ENCODE measurements at places on chromosomes 11 and 22. TPM values are rescaled to one million over a fixed set of nuclear protein-coding genes. Genes with fewer than 3 reads are reported as not detected.

- H3K27me3 ChIP-seq, result peaks cover 19% of the 10 kb centered on the region
- no peak overlapping the region for H3K4me3 ChIP-seq
- ATAC-seq, result peak; percentile 70
- no peak overlapping the region for H3K27ac ChIP-seq
- no peaks in the 10 kb centered on the region for H3K36me3 ChIP-seq
These were observed 3.4 kb upstream of the IGLL5 start for GRCh38 chr22:22884010-22884887.

DNA sequence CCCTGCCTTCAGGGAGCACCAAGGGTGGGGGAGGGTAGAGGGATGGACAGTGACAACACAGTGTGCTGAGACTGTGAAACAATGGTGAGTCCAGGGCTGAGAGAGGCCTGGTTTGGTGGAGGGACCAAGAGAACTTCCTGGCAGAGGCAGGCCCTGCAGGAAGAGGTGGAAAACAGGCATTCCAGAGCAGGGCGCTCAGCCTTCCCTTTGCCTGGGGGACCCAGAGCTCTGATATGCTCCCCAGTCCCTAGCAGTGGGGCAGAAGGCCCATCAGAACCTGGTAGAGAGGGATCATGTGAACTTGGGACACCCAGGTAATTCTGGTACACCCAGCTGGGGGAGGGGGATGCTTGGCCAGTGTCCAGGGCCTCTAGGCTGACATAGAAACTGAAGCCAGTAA is 17.2 kb upstream of the UVRAG start:
- ATAC-seq, result no peak
- no peaks in the 10 kb centered on the region for H3K27me3 ChIP-seq
- no peak overlapping the region for H3K27ac ChIP-seq
- H3K4me3 ChIP-seq, result no peak overlapping the region

DNA sequence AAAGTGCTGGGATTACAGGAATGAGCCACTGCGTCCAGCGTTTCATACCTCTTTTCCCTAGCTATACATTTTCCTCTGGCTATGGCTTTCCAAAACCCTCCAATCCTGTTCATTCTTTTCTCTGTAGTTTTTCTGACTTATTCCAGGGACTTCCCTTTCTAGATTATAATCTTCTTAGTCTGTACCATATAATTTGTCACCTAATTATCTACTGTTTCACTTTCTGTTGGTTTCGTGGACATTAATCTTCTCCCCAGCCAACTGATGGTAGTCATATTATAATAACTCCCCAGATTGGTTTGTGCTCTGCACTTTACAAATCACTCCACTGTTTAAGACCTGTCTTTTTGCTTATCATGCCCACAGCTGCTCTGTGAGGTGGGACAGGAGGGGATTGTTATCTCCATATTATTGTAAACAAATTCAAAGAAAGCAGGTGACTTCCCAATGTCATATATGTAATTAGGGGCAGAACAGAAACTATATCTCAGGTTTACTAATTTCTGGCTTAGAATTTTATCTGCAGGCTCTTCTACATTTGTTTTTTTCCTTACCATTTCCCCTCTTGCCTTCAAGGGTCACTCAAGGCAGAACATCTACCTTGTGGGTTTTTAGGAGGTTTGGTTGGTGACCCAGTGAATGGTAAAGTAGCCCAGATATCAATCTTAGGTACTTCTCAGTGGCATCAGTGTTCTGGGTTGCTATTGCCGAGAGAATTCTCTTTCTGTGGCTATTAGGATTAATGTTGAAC is 23.9 kb downstream of the STIM1 start:
- H3K36me3 ChIP-seq, result no peaks in the 10 kb centered on the region
- no peaks in the 10 kb centered on the region for H3K27me3 ChIP-seq
- peak overlapping the region; percentile 40 for H3K4me3 ChIP-seq
- H3K27ac ChIP-seq, result peak overlapping the region; percentile 74
- peaks cover 69% of the 10 kb centered on the region for H3K4me1 ChIP-seq
- peak; percentile 76 for ATAC-seq

DNA sequence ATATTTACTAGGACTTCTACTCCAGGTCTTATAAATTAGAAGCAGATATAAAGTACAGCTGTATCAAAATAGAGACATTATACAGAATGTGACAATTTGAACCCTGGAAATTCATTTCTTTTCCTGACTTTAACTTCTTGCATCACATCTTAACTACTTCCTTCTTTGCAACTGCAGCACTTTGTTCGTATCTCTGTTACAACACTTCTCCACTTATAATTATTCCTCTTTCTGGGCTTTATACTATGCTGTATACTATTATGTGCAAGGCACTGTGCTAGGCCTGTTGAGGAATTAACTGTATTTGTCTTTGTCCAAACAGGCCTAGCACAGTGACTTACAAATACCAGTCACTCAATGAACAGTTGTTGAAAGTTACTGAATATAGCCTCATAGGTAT is 1.8 kb upstream of the SLC36A4 start:
- no peak overlapping the region for H3K27ac ChIP-seq
- peaks cover 5% of the 10 kb centered on the region for H3K27me3 ChIP-seq
- H3K4me1 ChIP-seq, result peaks cover 9% of the 10 kb centered on the region
- H3K4me3 ChIP-seq, result peak overlapping the region; percentile 97

- no peaks in the 10 kb centered on the region for H3K4me1 ChIP-seq
- H3K27me3 ChIP-seq, result no peaks in the 10 kb centered on the region
- no peaks in the 10 kb centered on the region for H3K36me3 ChIP-seq
- ATAC-seq, result no peak
These were observed 16.8 kb downstream of the ANO3 start for GRCh38 chr11:26348776-26349175.

- no peaks in the 10 kb centered on the region for H3K27me3 ChIP-seq
- H3K36me3 ChIP-seq, result peaks cover 16% of the 10 kb centered on the region
- peak; percentile 28 for ATAC-seq
- peak overlapping the region; percentile 68 for H3K4me3 ChIP-seq
These were observed 1.5 kb upstream of the KLHDC7B start for GRCh38 chr22:50544078-50544745.

- no peak overlapping the region for H3K27ac ChIP-seq
- H3K27me3 ChIP-seq, result no peaks in the 10 kb centered on the region
- no peaks in the 10 kb centered on the region for H3K36me3 ChIP-seq
- peak overlapping the region; percentile 67 for H3K4me3 ChIP-seq
- H3K4me1 ChIP-seq, result peaks cover 22% of the 10 kb centered on the region
- ATAC-seq, result no peak
These were observed 17.1 kb upstream of the DGKZ start for GRCh38 chr11:46330154-46330553.

DNA sequence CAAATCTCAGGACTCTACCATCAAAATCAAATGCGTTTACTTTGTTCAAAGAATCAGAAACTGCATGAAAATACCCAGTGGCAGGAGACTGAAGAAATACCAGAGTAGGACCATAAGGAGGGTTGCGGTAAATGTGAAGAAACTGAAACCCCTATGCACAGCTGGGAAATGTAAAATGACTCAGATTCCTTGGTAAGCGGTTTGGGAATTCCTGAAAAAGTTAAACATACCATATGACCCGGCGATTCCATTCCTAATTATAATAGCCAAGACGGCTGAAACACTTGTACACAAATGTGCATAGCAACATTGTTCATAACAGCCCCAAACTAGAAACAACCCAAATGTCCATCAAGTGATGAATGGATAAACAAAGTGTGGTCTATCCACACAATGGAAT is 114.1 kb upstream of the GRAMD1B start:
- ATAC-seq, result peak; percentile 47
- H3K4me3 ChIP-seq, result no peak overlapping the region
- H3K27me3 ChIP-seq, result peaks cover 7% of the 10 kb centered on the region
- H3K36me3 ChIP-seq, result no peaks in the 10 kb centered on the region

- no peaks in the 10 kb centered on the region for H3K27me3 ChIP-seq
- H3K27ac ChIP-seq, result no peak overlapping the region
- H3K4me1 ChIP-seq, result peaks cover 5% of the 10 kb centered on the region
- ATAC-seq, result no peak
- no peak overlapping the region for H3K4me3 ChIP-seq
These were observed 22.6 kb upstream of the SORL1 start for GRCh38 chr11:121429556-121429955.

- H3K27ac ChIP-seq, result no peak overlapping the region
- ATAC-seq, result no peak
- H3K27me3 ChIP-seq, result peaks cover 9% of the 10 kb centered on the region
These were observed 145.7 kb upstream of the ALDH3B2 start for GRCh38 chr11:67820081-67820480.

GRCh38 chr11:396948-397548 is 3.0 kb downstream of the PKP3 start:
- H3K36me3 ChIP-seq, result no peaks in the 10 kb centered on the region
- no peaks in the 10 kb centered on the region for H3K27me3 ChIP-seq
- no peaks in the 10 kb centered on the region for H3K4me1 ChIP-seq
- no peak overlapping the region for H3K4me3 ChIP-seq

GRCh38 chr11:83455356-83455755 is 169.2 kb upstream of the CCDC90B start:
- no peaks in the 10 kb centered on the region for H3K4me1 ChIP-seq
- H3K27me3 ChIP-seq, result no peaks in the 10 kb centered on the region
- ATAC-seq, result no peak
- H3K27ac ChIP-seq, result no peak overlapping the region

DNA sequence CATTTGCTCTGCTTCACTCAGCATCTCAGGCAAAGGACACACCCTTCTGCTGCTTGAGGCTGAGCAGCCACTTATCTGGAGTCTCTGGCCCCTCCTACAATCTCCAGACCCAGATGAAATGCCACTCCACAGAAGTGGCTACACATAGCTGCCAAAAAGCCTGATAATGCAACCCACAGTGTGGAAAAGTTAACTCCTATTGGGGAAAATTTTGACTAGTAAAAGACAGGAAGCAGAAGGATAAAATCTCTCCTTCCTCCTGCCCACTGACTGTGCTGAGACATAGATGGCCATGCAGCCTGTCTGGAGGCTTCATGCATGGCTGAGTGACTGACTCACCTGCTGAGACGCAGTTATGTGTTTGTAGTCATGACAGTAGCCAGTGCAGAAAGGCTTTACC is 92.3 kb upstream of the TEAD1 start:
- no peak overlapping the region for H3K27ac ChIP-seq
- H3K36me3 ChIP-seq, result no peaks in the 10 kb centered on the region
- H3K4me1 ChIP-seq, result no peaks in the 10 kb centered on the region
- no peaks in the 10 kb centered on the region for H3K27me3 ChIP-seq
- ATAC-seq, result no peak

GRCh38 chr11:66632952-66633351 is 5.6 kb upstream of the RBM4 start:
- peaks cover 33% of the 10 kb centered on the region for H3K4me1 ChIP-seq
- peaks cover 78% of the 10 kb centered on the region for H3K36me3 ChIP-seq
- no peak overlapping the region for H3K27ac ChIP-seq
- no peak for ATAC-seq
- no peak overlapping the region for H3K4me3 ChIP-seq
- H3K27me3 ChIP-seq, result no peaks in the 10 kb centered on the region

DNA sequence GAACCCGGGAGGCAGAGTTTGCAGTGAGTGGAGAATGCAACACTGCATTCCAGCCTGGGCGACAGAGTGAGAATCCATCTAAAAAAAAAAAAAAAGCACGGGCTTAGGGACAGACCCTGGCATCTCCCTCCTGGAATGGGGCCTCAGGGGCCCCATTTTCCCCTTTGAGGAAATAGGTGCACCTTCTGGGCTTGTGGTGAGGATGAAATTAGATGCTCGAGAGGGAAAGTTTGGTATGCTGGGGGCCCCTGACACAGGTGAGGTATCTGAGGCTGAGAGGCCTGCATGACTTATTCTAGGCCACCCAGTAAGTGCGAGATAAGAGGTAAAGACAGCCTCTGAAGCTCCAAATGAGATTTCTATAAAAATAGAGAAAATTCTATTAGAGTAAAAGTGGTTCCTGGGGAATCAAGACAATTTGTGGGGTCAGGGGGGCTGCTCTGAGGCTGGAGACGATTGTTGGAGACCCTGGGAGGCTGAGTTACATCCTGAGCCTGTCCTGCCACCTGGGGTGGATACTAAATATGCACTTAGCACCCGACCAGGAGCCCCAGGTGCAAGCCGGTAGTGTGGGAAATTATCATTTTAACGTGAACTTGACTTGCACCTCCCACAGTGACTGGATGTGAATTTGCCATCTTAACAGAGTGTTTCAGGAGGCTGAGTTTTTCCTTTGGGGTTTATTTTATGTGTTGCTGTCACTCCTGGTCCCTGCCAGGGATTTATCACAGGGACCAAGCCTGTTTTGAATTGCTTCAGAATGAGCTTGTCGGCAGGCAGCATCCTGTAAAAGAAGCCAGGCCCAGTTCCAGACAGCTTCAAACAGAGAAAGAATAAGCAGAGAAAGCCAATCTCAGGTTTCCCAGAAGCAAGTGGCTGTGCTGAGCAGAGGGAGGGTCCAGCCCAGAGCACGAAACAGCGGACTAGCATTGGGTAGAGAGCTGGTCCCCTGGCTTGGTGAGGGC is 48.4 kb upstream of the TSKU start:
- H3K27me3 ChIP-seq, result peaks cover 11% of the 10 kb centered on the region
- no peak for ATAC-seq
- no peak overlapping the region for H3K27ac ChIP-seq
- no peak overlapping the region for H3K4me3 ChIP-seq
- no peaks in the 10 kb centered on the region for H3K4me1 ChIP-seq

DNA sequence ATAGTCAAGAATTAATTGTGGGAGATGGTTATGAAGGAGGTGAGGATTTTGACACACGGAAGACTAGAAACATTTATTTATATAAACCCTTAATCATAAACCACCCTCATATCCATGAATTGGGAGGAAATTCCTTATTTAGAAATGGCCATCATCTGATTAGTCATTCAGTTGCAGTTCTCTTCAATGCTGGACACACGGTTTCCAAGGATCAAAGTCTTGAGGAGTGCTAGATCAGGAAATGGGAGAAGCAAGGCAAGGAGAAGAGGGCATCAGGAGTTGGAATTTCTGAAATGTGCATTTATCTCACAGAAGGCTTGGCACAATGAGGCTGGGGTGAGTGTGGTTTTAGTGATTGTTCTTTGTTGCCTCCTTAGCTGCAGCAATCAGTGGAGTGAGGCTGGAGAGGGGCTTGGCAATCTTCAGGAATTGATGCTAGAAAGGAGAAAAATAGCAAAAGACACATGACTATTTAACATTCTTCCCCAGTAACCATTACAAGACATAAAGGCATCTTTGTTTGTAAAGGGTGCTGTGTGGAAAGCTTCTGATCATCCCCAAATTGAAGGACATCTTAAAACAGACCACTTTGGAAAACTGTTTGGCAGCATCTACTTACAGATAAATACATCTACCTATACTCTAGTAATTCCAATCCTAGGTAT is 21.6 kb upstream of the GDPD4 start:
- H3K4me1 ChIP-seq, result no peaks in the 10 kb centered on the region
- no peaks in the 10 kb centered on the region for H3K27me3 ChIP-seq
- H3K36me3 ChIP-seq, result peaks cover 26% of the 10 kb centered on the region

GRCh38 chr22:25970374-25970911 is 198.8 kb upstream of the SEZ6L start:
- no peaks in the 10 kb centered on the region for H3K4me1 ChIP-seq
- no peak overlapping the region for H3K4me3 ChIP-seq
- no peak overlapping the region for H3K27ac ChIP-seq
- H3K36me3 ChIP-seq, result no peaks in the 10 kb centered on the region

OLFML1 gene
- total RNA-seq, result not detected

OR4C45 gene
- not detected for total RNA-seq

CCDC86 gene
- 25.9 TPM for total RNA-seq

PRODH gene
- total RNA-seq, result not detected

SLC17A6 gene
- not detected for total RNA-seq

PATZ1 gene
- total RNA-seq, result 28.3 TPM

KCNJ1 gene
- total RNA-seq, result not detected

ELF5 gene
- not detected for total RNA-seq

CASP1 gene
- total RNA-seq, result 59.9 TPM
